ENCODE measurements at places on chromosomes 3 and 15.

DNA sequence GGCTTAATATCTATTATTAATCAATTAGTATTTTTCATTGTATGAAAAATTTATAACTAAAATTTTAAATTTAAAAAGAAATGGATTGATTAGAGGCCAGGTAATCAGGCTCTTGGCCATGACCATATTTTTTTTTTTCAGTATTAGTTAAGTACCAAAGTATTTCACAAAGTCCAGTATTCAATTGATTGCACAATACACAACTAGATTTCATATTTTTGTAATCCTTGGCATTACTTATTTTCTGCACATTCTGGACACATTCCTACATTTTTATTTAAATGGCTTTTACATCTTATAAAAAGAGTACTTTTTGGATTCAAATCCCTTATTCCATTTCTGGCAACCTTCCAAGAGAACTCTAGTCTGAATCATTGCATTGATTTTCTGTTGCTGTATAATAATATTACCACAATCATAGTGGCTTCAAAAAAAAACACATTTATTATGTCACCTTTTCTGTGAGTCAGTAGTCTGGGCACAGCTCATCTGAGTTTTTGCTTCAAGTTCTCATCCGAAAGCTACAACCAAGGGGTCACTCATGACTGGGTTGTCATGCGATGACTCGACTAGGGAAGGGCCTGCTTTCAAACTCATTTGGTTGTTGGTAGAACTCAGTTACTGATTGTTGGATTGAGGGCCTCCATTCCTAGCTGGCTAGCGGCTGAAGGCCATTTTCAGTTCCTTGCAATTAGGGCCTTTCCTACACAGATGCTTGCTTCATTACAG is 90.7 kb downstream of the CNTN6 start:
- DNase-seq, result no peak

- DNase-seq, result no peak
These were observed 58.3 kb downstream of the RBPMS2 start for GRCh38 chr15:64717130-64717529.

DNA sequence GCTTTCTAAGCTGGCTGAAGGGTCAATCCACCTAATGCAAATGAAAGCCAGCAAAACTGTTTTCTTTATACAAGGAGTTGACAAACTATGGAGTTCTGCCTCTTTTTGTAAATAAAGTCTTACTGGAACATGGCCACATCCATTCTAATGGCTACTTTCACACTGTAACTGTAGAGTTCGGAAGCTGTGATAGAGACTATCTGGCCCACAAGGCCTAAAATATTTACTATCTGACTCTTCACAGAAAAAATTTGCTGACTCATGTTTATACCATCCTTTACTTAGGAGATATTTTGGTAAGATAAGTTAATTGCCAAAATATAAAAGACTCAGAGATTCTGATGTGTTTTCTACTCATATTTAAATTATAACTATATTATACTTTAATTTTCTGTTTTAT is 93.7 kb upstream of the GK5 start:
- DNase-seq, result no peak

DNA sequence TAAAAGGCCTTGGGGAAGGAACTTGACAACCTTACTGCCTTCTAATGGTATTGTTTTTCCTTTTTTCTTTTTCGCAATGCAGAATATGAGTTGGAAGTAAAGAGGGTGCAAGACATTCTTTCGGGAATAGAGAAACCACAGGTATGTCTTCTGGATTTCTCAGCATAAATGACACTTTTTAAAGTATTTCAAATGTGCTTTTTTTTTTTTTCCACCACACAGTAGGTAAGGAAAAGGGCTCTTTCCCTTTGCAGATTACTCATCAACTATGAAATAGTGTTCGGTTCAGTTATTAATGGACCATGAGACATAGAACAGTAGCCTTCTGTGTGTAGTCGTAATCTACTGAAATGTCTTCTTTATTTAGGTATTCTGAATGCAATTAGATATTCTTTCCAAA is 162.4 kb downstream of the GHSR start:
- DNase-seq, result no peak

DNA sequence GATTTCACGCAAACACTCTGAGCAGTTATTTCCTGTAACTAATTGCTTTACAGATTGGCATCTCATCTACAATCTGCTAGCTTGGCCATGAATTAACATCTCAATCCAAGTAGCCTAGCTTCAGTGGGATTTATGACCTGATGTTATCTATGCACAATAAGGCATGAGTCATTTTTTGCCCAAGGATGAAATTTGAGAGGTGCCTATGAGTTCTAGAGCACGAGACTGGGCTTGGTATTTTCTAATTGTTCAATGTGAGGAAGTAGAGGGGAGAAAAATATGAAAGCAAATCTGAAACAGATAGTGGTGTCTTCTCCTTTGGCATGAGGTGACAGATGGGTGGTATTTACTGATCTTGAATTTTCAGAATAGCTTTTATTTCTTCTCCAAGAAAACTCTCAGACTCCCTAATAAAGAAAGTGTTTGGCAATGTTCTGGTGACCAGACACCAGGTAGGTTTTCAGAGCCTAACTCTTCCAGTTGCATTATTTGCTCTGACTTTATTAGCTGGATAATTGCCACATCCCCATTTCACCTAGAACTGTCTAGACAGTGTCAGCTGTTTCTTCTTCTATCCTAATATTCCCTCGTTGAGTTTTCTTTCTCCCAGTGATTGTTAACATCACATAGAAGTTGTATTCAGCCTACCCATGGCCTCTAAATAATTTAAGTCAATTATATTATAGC is 301.0 kb upstream of the UMPS start:
- DNase-seq, result no peak

GRCh38 chr15:39018966-39019365 is 454.4 kb upstream of the RASGRP1 start:
- no peak for DNase-seq

- DNase-seq, result no peak
These were observed 199.9 kb upstream of the KCNMB2 start for GRCh38 chr3:178336336-178336735.

DNA sequence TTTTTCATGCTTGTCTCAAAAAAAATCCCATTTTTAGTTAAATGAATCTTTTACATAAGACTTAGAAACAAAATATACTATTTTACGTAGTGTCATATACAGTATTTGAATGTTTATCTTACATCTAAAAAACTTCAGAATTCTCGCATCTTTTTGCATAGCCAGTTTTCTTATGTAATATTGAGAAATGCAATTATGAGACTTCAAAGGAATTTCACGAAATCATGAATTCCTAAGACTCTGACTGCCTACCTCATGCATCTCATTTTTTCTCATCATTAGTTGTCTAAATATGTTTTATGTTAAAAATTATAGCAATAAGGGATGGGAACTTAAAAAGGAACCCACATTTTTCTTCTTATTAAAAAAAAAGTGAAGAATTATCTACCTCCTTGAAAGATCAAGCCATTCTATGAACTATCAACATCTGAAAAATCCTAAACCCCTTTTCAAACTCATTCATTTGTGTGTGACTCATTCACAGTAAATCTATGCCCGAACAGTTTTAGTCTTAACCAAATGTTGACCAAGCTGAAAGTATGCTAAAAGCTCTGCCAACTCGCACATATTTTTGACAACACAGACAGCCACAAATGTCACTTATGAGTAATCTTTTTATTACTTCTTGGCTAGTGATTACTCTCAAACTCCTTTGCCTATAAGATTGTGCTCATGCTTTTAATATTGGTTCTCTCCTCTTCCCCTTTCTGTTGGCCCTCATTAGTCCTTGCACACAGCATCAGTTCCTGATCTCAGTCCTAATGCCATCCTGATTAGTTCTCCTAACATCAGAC is 115.9 kb downstream of the DCLK3 start:
- DNase-seq, result no peak

DNA sequence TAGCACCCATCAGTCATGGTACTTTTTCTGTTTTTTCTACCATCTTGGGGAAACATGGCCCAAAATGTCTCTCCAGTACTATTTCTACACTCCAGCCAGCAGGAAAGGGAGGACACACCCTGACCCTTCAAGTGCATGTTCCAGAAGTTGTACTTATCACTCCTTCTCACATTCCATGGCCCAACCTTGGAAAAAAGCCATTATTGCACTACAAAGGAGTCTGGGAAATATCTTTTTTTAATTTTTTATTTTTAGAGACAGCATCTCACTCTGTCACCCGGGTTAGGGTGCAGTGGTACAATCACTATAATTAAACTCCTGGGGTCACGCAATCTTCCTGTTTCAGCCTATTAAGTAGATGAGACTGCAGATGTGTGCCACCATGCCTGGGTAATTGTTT is 100.0 kb upstream of the PPP2R3A start:
- no peak for DNase-seq

DNA sequence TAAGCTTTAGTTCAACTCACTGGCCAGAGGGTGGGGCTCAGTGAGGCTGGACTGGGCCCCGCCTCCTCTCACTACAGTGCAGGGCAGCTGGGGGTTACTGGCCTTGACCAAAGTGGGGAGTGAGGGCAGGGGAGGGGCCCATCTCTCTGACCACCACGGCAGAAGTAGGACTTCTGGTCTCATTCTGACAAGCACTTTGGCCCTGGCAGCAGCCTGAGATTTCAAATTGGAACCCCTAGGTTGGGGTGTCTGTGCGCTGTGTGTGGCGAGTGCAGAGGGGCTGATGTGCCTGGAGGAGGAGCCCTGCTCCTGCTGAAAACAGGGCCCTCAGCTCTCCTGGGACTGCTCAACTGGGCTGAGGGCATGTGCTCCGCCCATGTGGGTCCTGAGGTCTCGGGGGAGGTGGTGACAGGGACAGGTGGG is 60.3 kb upstream of the RPL32 start:
- DNase-seq, result no peak

Data from activated CD4-positive, alpha-beta T cell treated with anti-CD3 and anti-CD28 coated beads for 1 hour (primary cell).